ENCODE measurements at places on chromosomes 2 and 18.
A peak's percentile ranks its signal among the peaks of the same experiment; 100 is the strongest.

DNA sequence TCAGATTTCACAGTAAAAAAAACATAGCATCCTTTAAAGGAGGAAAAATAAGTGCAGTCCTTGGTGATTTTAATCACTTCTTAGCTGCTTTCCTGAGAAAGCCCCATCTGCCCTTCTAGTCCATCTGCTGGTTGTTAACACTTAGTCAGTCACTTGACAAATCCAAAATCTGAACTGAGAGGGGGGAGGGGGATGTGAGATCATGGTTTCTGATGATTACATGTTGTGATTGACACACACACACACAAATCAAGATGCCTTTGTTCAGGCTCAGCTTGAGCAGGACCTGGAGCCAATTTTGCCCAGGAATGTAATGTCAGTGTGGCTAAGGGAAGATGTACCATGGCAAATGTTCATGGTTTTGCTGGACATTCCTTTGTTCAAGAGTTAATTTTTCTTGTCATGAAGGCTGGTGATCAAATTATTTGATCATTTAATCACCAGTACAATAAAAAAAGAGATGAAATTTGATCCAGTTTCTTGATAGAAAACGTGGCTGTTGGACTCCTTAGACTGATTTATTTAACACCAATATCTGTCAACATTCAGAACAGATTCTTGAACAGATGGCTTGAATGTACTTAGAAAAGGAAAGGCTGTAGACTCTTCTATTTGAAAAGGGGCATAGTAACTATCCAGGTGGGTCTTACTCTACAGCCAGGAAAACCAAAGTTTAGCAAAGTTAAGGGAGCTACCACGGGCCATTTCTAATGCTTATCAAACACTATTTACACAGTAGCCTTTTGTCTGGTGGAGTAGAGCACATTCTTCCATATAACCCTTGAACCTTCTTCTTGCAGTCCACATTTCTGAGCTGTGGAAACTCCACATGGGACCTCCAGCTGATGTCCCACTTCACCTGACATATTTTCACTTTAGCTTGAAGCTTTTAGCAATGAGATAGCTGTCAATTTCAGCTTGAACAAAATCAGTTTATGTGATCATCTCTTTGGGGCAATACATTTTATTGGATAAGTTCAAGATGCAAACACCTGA, 408.7 kb downstream of the PIK3C3 start:
- DNase-seq: no peak

DNA sequence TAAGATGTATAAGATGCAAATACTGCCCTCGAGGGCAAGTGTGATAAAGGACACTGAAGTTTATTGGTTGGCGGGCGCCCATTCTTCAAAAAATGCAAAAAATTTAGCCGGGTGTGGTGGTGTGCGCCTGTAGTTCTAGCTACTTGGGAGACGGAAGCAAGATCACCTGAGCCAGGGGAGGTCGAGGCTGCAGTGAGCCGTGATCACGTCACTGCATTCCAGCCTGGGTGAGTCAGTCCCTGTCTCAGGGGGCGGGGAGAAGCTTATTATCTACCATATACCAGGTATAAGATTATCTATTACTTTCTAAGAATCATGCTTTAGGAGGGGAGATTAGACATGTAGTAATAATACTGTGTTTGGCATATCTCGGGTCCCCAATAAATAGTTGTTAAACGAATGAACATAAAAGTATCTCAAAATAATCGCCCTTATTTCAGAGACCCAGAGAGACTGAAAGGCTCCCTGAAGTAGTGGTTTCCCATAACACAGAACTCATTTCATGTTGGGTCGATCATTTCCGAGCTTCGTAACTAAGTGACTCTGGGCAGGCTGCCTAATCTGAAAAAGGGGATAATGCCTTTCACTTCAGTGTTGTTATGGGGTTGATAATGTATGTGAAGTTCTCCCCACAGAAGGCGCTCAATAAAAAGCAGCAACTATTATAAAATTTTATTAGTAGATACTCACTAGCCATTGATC, 1.2 kb upstream of the SELENOI start:
- no peak for DNase-seq

DNA sequence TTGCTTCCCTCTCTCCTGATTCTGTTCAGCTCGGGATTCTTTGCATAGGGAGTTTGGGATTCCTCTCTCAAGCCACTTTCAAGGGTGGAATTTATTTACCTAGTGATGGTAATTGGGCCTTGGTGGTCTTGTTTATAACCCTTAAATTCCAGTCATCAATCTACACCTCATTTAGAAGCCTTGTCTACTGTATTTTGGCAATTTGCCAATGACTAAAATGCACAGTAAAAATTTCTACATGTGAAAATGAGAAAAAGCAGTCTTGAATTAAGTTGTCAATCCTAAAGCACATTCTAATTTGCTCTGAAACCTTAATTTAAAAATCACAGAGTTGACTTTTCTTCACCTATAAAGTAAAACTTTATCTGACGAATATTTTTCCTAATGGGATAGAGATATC, 749.2 kb upstream of the CRIM1 start:
- no peak for DNase-seq

- no peak for DNase-seq
Observed at GRCh38 chr2:86396291-86396785, 44.8 kb upstream of the KDM3A start.

DNA sequence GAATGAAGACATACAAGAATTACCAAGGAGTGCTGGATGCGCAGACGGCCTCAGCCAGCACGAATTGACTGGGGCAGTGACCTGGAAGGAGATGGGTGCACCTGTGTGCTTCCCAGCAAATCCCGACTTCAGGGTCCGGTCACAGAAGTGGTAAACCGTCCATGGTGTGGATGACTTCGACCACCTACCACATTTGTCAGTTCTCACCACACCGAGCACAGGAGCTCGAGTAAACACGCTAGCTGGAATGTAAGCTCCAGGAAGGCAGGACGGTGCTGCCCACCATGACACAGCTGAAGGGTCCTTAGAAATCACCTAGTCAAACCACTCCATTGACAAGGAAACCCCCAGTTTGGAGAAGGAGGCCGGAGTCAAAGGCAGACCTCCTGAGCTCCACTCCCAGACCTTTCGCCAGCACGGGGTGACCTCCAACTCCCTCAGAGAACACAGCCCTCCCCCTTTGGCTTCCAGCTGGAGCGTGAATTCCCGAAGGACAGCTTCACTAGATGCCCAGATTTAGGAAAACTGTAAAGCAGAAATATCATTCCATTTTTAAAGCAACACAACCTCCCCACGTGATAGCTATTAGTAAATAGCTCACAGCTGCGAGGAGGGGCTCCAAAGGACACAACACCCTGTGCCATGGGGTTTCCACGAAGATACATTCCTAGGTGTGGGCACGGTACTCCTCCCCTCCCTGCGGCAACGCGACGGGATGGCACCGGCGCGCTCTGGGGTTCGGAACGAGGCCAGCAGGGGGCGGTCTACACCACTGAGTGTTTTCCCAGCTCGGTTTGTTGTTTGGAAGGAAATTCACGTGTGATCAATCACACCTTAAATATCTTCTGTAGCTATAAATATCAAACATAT, 34.1 kb upstream of the GNAL start:
- peak; percentile 34 for DNase-seq

- no peak for DNase-seq
Observed at GRCh38 chr2:218996937-218997336, 3.7 kb upstream of the CRYBA2 start.

GRCh38 chr2:174673440-174673839, 75.8 kb upstream of the WIPF1 start:
- DNase-seq: no peak

DNA sequence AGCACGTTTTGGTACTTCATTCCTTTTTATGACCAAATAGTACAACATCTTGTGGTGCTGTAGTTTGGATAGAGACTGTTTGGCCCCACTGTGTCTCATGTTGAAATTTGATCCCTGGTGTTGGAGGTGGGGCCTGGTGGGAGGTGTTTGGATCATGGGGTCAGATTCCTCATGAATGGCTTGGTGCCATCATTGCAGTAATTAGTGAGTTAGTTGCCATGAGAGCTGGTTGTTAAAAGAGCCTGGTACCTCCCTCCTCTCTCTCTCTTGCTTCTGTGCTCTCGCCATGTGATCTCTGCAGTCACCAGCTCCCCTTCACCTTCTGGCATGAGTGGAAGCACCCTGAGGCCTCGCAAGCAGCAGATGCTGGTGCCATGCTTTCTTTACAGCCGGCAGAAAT, 50.9 kb downstream of the NCAPH start:
- DNase-seq: no peak

DNA sequence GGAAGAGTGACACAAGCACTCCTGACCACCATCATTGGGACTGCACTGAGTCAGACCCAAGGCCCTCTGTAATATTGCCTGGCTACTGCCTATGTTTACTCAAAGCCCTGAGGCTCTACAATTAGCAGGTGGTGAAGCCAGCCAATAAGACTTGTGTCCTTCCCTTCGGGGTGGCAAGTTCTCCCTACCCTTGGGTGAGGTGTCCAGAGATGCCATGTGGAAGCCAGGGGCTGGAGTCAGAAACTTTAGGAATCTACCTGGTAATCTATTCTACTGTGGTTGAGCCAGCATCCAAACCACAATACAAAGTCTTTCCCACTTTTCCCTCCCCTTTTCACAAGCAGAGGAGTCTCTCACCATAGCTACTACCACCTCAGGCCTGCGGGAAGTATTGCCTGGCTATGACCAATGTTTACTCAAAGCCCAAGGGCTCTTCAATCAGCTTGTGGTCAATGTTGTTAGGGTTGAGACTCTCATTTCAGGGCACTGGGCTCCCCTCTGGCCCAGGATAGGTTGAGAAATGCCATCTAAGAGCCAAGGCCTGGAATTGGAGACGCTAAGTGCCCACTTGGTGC, 17.6 kb downstream of the DHRS9 start:
- DNase-seq: no peak

GRCh38 chr2:42238644-42239288, 69.6 kb downstream of the EML4 start:
- DNase-seq: peak; percentile 29

- DNase-seq: no peak
Observed at GRCh38 chr2:174892546-174892945, 112.6 kb downstream of the CHN1 start.

GRCh38 chr18:69954719-69955480, 7.2 kb upstream of the CD226 start:
- no peak for DNase-seq

- no peak for DNase-seq
Observed at GRCh38 chr18:57787068-57787685, 15.9 kb downstream of the ATP8B1 start.
